Inflammatory macrophage (primary cell): ENCODE measurements at places on chromosomes 7 and 10.

DNA sequence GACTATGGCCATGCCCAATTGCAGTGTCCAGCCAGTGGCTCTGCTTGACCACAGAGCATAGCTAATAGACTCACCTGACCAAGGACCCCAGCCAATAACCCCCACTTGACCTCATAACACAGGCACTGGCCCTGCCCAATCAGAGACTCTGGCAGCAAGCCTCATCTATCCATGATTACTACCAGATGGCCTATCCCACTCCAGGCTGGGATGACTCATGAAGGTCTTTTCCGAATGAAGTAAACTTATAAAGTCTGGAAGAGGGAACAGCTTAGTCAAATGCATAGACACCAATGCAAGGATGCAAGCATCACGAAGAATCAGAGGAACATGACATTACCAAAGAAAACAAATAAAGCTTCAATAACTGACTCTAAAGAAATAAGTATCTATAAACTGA is 141.4 kb downstream of the TMEM168 start:
- no peak for DNase-seq

GRCh38 chr10:125014086-125014830 is 72.3 kb downstream of the ZRANB1 start:
- no peak for DNase-seq

DNA sequence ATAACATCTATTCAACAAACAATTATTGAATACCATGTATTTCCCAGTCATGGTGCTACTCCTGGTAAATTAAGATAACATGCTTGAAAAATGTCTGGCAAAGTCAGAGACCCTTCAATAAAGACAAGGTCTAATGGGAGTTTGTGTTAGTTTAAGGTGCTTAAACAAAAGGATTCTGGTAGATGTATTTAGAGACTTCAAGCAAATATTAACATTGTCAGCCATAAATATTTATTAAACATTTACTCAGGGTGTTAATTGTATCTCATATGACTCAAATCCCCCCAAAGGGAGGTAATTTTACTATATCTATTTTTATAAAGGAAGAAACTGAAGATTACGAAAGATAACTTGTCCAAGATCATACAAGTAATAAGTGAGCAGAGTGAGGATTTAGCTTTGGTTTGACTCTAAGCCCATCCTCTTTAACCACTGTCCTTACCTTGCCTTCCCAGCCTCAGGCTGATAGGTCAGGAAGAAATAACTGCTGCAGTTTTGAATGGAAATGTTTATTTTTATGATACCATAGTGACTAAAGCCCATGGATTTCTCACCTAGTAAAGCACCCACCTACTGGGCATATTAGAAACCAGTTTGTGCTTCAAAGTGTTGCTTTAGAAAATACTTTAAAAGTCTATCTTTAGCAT is 215.4 kb downstream of the COBL start:
- no peak for DNase-seq

DNA sequence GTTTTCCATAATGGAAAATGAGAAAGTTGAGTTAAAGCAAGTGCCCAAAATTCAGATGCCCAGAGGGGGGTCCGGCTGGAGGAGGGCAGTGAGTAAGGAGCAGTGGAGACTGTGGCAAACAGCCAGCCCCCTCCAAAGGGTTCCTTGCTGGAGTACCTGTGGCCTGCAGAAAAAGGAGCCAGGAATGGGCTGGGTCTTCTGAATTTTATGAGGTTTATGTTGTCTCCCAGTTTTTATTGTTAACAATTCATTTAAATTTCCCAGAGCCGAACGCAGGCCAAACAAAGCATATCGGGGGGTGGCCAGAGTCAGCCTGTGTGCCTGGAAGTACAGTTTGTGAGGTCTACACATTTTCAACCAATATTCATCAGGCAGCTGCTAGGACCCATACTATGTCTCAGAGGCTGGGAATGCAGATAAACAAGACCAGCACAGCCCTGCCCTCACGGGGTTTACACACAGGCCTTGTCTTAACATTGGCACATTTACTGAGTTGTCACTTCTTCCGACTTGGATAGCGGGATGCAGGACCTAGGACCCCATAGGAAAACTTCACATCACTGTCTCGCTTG is 12.9 kb upstream of the CSGALNACT2 start:
- DNase-seq, result no peak

DNA sequence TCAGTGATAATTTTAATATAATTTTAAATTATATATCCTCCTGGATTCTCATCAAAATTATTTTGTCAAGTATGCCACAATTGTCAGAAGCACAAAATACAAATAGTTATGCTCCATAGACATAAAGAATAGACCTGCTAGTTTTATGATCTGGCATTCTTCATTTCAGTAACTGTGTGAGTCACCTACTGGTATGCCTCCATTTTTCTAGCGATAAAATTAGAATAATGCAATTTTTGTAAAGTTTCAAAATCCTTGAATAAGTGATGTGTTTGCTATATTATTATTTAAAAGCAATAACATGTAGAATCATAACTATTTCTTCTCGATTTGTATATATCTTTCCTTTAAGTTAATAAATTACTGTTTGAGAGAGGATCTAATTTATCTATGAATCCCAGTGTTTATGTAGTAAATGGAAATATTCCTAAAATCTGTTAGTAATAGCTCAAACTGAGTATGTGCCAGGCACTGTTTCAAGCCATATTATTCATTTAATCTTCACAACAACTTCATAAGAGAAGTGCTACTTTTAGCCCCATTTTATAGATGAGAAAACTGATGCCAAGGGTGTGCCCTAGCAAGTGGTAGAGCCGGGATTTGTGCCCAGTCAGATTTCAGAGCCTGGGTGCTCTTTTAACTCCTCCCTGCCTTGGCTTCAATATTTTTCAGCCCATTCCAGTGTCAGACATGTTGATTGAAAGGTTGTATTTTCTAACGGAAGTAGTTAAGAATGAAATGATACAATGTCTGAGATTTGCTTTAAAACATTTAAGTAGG is 38.4 kb downstream of the NET1 start:
- DNase-seq, result no peak

GRCh38 chr10:12337453-12338372 is 11.6 kb upstream of the CAMK1D start:
- DNase-seq, result peak; percentile 13

DNA sequence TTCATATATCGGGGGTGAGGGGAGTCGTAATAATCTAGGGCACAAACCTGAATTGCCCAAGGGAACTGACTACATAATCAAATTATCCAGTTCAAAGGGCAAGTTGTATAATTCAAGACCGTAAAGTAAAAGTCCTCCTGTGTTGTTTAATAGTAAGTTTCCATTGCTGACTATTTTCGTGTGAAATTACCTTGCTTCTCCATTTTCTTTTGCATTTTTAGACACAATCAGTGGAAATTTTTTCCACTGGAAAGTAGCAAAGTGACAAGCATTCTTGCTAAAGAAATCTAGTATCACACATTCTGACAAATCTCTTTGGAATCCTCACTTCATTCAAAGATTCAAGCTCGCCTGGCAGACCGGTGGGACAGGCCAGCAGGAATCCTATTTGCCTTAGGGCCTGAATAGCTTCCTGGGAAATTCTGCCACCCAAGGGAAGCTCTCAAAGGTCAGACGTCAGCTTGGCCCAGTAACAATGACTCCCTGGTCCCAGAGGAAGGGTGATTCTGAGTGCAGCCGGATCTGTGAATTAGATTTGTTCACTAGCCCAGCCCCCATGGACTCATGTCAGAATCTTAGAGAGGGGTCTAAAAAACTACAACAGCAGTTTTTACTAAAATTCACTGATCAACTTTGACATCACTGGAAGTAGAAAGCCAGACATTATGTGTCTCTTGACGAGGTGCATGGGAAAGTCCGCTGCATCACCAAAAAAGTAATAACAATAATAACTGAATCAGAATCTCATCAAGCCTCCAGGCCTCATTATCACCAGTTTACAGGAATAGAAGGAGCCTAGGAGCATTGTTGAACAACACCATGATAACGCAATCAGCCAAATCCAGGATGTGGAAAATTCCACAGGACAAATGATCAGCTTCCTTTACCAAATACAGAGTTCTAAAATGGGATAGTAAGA is 161.0 kb downstream of the SKIDA1 start:
- DNase-seq, result no peak

- peak; percentile 71 for DNase-seq
Measured at GRCh38 chr10:114021154-114021553, 22.5 kb upstream of the ADRB1 start.

- no peak for DNase-seq
Measured at GRCh38 chr10:100374200-100374655, 27.2 kb downstream of the SCD start.

DNA sequence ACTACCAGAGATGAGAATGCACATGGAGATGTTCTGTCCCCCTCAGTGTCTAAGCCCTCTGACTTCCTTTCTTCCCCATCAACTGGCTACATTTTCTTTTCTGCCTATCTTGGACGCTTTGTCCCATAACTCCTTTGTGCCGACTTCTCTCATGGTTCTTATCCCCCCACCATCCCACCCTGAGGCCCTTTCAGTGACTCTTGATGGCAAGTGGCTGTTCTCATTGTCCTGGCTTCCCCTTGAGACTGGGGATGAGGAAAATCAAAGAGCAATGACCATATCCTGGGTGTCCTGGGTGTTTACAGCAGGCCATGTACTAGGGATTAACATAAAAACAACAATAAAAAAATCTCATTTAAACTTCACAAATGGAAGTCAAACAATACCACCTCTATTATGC is 18.8 kb upstream of the GGCT start:
- no peak for DNase-seq

DNA sequence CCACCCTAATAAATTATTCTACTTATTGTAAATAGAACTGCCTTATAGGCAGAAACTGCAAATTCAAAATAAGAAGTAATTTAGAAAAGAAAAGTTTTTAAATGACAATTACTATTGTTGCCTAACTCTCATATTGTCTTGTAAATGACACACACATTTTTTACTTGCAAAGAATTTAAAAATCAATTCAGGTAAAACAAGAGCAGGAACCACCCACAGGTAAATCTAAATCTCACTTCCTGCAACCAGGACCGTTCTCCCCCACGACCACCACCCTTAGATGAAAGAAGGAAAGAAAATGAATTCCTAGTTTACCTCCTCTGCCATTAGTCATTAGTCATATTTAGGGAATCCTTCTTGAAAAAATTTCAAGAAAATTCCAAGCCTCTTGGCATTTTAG is 4.8 kb upstream of the AASS start:
- no peak for DNase-seq

GRCh38 chr10:129877773-129878371 is 86.2 kb downstream of the EBF3 start:
- DNase-seq, result peak; percentile 20

DNA sequence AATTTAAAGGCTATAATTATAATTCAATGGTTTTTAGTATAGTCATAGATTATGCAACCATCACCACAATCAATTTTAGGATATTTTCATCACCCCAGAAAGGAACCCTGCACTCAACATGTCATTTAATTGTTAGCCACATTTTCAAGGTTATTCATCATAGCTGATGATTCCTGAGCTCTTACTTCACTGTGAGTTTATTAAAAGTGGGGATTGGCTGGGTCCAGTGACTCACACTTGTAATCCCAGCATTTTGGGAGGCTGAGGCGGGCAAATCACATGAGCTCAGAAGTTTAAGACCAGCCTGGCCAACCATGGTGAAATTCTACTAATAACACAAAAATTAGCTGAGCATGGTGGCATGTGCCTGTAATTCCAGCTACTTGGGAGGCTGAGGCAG is 787 bp downstream of the CCL26 start:
- DNase-seq, result no peak

DNA sequence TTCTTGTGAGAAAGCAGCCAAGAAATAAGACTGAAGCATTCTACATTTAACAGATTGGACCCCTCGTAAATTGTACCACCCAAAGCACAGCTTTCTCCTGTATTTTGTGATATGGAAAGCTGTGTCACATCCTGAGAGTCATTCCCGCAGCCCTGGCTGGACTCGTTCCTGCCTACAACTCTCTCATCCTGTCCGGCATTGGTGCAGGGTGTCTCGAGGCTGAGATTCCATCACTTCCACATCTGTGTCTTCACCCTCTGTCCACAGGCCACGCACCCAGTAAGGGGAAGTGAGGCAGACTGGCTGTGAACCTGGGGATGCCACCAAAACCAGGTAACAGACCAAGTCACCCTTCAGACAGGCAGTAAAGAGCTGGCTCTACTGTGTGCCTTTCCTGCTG is 146.2 kb upstream of the KLF6 start:
- DNase-seq, result no peak

DNA sequence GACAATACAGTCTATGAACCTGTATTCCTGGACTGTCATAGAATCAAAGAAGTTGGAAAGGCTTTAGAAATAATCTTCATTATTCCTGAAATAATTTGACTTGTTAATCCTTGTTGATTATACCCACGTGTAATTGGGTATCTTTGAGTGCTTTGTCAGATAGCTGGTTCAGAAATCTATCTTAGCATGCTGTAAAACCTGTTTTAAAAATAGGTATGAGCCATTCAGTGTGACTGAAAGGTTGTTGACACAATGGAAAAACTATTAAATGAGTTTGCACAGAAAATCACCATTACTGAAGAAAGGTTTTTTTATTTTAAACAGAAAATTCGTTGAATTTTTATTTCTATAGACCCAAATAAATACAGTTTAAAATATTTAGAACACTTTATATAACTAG is 38.7 kb downstream of the PHTF2 start:
- no peak for DNase-seq

GRCh38 chr10:110355922-110356627 is 51.4 kb upstream of the SMNDC1 start:
- DNase-seq, result no peak

DNA sequence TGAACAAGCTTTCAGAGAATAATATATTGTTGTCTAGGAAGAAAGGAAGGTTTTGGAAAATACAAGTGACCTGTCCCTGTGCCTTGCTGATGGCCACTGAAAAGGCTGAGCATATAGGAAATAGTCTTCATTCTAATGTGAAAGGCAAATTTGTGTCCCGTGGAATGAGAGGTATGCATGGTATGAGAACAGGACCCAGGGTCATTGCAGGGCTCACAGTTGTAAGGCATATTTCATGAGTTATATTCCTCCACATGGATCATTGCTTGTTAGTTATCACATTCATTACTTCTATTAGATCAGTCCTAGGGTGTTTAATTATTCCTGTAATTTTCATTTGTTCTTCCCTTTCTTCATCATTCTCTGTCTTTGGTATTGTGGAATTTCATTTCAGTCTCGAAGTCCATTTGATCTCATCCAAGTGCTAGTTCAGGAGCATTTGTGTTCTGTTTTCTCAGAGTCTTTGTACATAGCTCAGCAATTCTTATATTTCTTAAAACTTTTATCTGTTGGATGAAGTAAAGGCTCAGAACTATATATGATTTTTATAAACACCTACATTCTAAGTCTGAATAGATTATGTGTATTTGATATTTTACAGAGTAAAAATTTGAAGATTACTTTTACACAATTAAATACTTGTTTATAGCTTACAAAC is 39.4 kb upstream of the ARHGAP21 start:
- no peak for DNase-seq

- DNase-seq, result no peak
Measured at GRCh38 chr10:116260599-116260998, 12.4 kb downstream of the GFRA1 start.
